ENCODE measurements at places on chromosomes 3 and 15.

DNA sequence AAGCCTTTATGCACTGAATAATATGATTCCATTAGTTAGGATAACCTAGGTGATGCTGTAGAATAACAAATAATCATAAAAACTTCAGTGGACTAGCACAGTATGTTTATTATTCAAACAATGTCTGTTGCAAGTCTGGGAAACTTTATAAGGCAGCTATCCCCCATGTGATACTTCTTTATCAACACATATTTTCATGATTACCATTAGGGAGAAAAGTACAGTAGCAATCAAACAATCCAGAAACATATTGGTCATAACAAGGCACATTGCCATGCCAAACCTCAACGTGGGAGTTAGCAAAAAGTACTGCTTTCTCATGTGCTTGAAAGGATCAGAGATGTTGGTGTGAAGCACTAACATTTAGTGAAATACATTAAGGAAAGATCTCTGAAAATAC, 35.5 kb downstream of the EOMES start:
- no peak for DNase-seq

- no peak for DNase-seq
Measured at GRCh38 chr15:69002783-69003182, 11.7 kb upstream of the NOX5 start.

DNA sequence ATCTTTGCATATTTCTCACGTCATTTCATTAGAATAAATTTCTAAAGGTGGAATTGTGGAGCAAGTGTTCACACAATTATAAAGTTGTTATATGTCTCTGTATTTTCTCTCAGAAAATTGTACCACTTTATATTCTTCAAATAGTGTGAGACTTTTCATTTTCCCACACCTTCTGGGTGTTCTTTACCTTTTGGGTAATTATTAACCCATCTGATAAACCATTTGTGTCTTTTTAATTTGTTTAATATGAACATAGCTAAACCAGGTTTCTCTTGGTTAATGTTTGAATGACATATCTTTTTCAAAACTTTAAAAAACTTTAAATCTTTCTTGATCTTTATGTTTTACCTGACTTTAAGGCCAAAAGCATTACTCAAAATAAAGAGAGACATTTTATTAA, 40.5 kb downstream of the DZIP3 start:
- DNase-seq: no peak

GRCh38 chr3:3082234-3082924, 27.8 kb downstream of the IL5RA start:
- DNase-seq: no peak

DNA sequence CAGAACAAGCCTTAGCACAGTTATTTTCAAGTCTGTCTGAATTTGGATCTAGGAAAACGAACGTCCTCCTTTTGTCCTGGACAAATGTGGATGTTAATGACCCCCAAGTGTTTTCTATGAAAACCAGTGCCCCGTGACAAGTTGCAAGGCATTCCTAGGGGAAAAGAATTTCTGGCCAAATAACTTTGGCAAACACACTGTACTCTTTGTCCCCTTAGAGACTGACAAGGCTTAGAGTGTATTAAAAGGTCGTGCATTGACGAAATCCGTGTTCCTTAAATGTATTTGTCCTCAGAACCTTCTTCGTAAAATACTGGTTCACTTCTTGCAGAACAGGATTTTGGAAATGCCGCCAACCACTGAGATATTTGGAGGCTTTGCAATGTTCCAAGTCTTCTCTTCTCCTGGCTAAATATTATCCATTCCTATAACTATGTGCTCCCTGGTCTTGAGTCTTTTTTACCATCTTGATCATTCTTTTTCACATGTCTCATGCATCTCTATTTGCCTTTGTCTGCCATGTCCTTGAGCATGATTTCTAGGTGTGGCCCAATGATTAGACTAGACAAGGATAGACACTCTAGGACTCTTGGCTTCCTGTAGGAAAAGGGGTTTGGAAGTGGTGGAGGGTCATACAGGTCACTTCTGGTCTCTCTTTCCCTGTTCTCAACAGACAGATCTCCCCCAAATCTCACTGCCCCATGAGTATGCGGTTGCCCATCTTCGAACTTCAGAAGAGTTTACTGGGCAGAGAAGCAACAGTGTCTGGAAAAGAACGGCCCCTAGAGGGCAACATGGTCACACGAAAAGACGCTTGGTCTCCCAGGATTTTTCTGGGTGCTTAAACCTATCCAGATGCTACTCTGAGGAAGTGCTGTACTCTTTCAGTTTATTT, 117.5 kb downstream of the EDEM1 start:
- DNase-seq: no peak

DNA sequence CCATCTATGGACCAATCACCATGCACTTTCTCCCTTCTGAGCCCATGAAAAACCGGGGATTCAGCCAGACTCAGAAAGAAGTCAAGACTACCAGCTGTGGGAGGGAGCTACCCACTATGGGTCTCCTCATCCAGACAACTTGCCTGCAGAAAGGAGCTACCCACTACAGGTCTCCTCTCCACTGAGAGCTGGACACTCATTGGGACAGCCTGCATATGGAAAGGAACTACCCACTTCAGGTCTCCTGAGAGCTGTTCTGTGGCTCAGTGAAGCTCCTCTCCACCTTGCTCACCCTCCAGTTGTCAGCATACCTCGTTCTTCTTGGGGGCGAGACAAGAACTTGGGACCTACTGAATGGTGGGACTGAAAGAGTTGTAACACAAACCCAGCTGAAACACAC, 22.3 kb upstream of the ZBED2 start:
- no peak for DNase-seq

DNA sequence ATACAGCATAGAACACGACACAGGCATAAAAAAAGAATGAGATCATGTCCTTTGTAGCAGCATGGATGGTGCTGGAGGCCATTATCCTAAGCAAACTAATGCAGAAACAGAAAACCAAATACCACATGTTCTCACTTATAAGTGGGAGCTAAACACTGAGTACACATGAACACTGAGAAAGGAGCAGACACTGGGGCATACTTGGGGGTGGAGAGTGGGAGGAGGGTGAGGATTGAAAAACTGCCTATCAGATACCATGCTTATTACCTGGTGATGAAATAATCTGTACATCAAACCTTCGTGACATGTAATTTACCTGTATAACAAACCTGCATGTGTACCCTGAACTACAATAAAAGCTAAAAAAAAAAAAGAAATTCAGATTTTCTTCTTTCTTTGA, 100.4 kb downstream of the PPM1L start:
- no peak for DNase-seq
